NK-92 treated with Interleukin-12 subunit alpha and Interleukin-12 subunit beta, amount 100 ng/mL, for 24 hours (cell line): ENCODE measurements at places on chromosomes 13 and 19.

GRCh38 chr19:33239223-33239975, 13.7 kb upstream of the SLC7A10 start:
- no peak for DNase-seq

- no peak for DNase-seq
Measured at GRCh38 chr13:42607546-42607945, 33.6 kb downstream of the TNFSF11 start.

DNA sequence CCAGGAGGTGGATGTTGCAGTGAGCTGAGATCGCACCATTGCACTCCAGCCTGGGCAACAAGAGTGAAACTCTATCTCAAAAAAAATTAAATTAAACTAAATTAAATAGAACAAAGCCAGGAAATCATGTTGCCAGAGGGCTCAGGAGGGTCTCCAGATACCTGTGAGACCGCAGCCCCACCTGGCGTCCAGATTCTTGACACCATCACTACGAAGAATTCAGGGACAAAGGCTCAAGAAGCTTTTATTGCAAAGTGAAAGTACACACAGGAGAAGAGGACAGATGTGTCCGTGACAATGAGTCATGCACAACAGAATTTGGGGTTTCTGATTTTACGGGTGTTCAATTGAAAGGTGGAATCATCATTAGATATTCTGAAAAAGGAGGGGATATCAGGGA, 76.6 kb downstream of the STOML3 start:
- no peak for DNase-seq

DNA sequence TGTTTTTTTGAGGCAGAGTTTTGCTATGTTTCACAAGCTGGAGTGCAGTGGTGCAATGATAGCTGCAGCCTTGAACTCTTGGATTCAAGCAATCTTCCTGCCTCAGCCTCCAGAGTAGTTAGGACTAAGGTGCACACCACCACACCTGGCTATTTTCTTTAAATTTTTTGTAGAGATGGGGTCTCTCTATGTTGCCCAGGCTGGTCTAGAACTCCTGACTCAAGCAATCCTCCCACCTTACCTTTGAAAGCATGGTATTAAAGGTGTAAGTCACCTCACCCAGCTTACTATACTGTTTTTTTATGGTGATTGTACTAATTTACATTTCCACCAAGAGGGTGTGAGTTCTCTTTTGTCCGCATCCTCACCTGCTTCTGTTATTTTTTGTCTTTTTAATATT, 110.0 kb downstream of the FREM2 start:
- no peak for DNase-seq

GRCh38 chr13:24764276-24764630, 284 bp downstream of the RNF17 start:
- no peak for DNase-seq

GRCh38 chr13:28622286-28622685, 36.6 kb upstream of the POMP start:
- DNase-seq, result no peak

- DNase-seq, result no peak
Measured at GRCh38 chr13:71939186-71939585, 72.2 kb upstream of the DACH1 start.

- no peak for DNase-seq
Measured at GRCh38 chr13:72004784-72005374, 137.9 kb upstream of the DACH1 start.

DNA sequence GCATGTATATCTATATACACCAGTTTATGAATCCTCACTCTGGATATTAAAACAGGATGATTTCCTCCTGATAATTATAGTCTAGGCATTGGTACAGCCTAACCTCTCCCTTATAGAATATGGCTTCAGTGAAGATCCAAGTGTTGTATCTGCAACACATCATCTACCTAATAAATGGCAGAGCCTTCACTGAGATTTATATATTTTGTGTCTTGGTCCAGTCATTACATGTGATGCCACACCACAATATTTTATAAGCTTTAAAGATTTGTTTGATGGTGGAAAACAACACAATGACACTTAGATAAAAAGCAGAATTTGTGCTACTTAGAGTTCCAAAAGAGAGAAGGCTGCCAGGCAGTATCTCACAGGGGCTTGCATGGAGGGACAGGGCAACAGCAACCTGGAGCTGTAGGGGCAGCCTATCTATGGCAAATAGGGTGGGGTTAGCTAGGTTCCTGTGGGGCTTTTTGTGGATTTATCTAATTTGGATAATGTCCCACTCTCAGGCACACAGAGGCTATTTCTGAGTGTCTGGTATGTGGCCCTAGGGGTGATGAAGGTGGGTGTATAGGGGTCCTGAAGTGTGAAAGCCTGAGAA, 1736.7 kb upstream of the PRR20A start:
- no peak for DNase-seq

- DNase-seq, result no peak
Measured at GRCh38 chr19:3837922-3838321, 30.9 kb downstream of the ZFR2 start.

- no peak for DNase-seq
Measured at GRCh38 chr13:97339019-97339987, 94.7 kb upstream of the RAP2A start.

- DNase-seq, result no peak
Measured at GRCh38 chr19:19540064-19540714, 2.1 kb downstream of the CILP2 start.

DNA sequence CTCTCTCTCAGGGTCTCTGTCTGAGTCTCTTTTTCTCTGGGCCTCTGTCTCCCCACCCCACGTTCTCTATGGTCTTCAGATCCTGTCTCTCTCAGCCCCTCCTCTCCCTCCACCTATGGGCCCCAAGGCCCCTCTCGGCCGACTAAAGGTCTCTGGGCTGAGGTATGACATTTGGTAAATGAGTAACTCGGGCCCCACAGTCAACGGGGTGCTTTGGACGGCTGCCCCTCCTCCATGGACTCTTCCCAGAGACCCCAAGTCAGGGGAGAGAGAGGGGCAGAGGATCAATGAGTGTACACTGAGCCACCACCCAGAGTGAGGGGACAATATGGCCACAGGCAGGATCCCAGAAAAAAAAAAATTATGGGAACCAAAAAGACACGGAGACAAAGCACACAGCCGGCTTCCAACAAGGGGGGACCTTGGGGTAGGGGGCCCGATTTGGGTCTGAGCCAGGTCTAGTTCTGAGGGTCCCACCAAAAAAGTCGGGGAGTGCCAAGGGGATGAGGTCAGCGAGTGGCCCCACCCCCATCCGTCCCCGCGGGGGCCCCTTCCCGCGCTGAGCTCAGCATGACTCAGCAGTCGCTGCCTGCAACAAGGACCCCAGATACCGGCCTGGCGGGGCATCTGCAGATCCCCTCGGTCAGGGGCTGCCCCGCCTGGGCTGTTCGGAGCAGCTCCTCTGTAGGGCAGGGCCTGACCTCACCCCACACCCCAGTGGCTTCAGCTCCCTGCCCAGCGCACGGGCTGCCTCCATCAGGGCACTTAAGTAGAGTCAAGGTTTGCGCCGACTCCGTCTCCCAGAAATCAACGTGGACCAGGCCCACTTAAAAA, 1.5 kb upstream of the FTL start:
- no peak for DNase-seq

DNA sequence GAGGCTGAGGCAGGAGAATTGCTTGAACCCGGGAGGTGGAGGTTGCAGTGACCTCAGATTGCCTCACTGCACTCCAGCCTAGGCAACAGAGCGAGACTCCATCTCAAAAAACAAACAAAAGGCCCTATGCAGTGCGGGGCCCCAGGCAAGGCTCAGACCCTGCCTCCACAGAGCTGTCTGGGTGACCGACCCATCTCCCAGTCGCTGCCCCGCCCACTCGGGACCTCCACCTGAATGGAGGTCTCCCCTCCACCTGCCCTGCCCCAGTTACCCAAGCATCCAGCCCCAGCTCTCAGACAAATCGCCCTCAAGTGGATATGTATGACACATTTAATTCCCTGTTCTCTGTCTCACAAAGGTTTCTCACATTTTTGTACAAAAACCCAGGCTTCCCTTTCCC, 2.2 kb upstream of the GARIN5B start:
- no peak for DNase-seq

DNA sequence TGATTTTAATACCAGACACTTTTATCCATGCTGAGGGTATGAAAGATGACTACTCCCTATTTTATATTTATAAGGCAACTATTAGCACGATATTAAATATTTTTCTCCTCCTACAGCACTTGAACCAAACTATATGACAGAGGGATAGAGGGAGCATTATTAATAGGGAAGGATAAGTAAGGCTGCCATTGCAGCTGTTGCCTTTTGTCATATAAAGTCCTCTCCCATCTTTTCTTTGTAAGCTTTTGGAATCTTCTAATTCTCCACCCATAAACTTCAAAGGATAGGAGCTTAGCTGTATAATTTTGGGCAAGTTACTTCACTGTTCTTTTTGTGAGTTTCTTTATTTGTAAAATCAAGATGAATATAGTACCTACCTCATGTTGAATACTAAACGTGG, 95.4 kb downstream of the ZMYM2 start:
- no peak for DNase-seq

DNA sequence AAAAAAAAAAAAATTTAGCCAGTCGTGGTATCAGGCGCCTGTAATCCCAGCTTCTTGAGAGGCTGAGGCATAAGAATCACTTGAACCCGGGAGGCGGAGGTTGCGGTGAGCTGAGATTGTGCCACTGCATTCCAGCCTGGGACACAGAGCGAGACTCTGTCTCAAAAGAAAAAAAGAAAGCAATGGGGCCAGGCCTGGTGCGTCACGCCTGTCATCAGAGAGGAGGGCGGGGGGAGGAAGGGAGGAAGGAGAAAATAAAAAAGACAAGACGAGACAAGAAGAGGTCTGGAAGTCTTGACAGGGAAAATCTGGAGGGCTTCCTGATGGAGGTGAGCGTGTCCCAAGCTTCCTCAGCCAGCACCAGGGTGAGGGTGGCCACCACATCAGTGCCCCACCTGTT, 54.9 kb upstream of the PTPRS start:
- no peak for DNase-seq

GRCh38 chr13:46181840-46182490, at the start of gene LCP1:
Gene LCP1 (minus strand): TSS chr13:46182177. CDS start chr13:46159662, 22,515 bp downstream.
- DNase-seq, result peak; percentile 78

- no peak for DNase-seq
Measured at GRCh38 chr13:111120913-111121312, 5.8 kb downstream of the ARHGEF7 start.

DNA sequence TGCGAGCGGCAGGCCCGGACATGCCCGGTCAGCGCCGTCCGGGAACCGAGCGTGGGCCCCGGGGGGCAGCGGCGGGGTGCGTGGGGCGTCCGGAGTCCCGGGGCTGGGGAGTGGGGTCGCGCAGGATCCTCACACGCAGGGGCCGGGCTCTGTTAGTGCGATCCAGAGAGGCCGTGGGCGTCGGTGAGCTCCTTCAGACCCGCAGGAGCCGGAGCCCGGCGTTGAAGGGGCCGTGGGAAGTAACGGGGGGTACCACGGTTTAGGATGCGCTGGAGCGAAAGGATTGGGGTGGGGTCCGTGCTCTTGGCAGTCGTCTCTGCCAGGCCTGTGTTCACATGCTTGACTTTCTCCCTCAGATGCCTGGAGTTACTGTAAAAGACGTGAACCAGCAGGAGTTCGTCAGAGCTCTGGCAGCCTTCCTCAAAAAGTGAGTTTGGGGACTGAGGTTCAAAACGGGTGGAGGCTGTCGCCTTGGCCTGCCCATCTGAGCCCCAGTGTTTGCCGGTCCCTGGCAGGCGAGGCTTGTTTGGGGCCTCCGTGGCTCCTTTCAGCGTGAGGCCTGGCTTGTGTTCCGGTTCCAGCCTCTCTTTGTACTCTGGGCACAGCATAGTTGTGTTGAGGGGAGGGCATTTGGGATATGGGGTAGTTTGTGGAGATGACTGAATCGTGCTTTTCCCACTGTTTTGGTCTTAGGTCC, 512 bp downstream of the RPS19 start:
- DNase-seq, result no peak

- no peak for DNase-seq
Measured at GRCh38 chr13:80603351-80603750, 262.4 kb upstream of the SPRY2 start.

DNA sequence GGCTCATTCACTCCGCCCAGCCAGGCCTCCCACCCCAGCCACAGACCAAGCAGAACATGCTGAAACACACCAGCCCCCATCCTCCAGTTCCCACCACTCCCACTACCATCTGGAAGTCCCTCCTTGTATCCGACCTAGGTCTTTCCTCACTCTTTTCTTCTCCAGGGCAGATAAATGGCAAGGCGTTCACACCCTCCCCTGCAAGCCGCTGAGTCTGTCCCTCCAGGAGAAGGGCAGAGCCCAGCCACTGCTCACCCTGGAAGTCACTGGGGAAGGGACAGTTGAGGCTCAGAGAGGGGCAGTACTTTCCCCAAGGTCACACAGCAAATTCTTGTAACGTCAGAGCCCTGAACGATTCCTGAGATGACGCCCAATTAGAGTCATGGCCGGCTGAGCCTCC, 45.5 kb upstream of the NFIC start:
- DNase-seq, result no peak

GRCh38 chr19:37078717-37079032, 442 bp downstream of the ZNF420 start:
- no peak for DNase-seq

DNA sequence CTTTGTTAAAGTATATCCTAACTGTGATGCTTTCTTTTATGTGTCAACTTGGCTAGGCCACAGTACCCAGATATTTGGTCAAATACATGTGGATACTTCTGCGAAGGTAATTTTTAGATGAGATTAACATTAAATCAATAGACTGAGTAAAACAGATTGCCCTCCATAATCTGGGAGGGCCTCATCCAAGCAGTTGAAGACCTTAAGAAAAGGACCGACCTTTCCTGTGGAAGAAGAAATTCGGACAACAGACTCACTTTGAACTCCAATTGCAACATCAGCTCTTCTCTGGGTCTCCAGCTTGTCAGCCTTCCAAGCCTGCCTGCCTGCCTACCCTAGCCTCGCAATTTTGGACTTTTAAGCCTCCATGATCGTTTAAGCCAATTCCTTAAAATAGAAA, 57.9 kb upstream of the DOCK9 start:
- no peak for DNase-seq

GRCh38 chr13:68128297-68128915, 898.3 kb upstream of the PCDH9 start:
- DNase-seq, result no peak

DNA sequence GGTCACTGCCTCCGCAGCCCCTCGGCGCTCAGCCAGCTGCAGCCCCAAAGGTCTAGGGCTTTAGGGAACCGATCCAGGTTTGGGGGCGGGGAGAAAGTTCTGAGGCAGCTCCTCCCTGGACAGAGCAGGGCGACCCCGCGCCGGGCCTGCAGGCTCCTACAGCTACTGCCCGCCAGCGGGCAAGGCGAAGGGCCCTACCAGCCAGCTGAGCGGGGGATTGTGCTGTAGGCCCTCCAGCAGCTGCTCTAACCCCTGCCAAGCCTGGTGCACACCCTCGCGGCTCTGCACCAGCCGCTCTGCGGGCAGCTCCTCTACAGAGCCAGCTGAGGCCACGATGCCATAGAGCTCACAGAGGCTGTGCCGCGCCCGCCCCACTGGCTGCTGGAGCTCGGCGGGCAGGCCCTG, 14.0 kb downstream of the PLIN4 start:
- DNase-seq, result no peak

DNA sequence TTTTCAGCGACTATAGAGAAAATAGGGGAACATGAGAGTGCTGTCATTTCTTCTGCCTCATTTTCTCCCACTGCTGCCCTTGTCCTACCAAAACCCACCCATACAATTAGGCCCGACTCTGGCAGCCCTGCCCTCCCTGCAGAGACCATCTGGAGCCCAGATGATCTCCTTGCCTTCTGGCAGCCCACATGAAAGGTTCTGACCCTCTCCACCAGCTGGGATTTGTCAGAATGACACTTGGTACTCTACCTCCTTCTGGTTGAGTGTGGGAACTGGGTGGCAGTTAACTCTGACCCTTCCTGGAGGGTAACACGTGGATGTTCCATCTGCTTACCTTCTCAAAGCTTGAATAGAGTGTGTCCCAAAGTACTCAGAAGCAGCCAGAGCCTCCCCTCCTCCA, 21.0 kb upstream of the SIAH3 start:
- no peak for DNase-seq
